Kidney epithelial cell (primary cell): ENCODE measurements at places on chromosomes 11 and 22.

GRCh38 chr11:120195601-120196320 is 15.1 kb upstream of the OAF start:
- DNase-seq, result no peak

- no peak for DNase-seq
These were observed 140.4 kb upstream of the TBCEL start for GRCh38 chr11:120883404-120884080.

GRCh38 chr22:44428941-44429830 is 68.8 kb downstream of the RTL6 start:
- no peak for DNase-seq

DNA sequence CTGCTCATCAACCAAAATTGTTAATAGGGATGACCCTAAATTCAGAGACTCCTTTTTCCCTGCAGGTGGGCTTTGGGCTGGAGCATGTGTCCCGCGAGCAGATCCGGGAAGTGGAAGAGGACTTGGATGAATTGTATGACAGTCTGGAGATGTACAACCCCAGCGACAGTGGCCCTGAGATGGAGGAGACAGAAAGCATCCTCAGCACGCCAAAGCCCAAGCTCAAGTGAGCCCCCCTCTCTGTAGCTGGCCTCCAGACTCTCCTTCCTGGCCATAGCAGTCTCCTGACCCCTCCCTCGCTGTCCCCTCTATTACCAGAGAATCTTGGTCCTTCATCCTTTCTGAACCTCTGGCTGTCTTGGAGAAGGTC is 47.9 kb upstream of the RAB1B start:
- no peak for DNase-seq

DNA sequence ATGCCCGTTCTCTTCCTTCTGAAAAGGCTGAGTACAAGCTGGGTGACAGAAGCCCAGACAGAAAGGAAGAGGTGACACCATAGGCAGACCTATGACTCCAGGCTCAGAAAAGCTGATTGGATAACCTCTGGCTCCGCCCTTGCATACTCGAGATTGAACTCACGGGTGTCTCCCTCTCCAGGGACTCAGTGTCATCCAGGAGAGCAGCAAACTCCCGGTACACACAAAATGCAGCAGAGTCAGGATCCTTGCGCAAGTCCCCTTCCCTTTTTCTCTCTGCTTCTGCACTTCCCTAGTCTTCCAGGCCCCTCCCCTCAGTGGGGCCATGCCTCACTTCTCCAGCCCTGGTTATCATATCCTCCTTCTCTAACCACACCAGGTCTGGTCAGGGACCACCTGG is 9.8 kb downstream of the SCN4B start:
- DNase-seq, result no peak

DNA sequence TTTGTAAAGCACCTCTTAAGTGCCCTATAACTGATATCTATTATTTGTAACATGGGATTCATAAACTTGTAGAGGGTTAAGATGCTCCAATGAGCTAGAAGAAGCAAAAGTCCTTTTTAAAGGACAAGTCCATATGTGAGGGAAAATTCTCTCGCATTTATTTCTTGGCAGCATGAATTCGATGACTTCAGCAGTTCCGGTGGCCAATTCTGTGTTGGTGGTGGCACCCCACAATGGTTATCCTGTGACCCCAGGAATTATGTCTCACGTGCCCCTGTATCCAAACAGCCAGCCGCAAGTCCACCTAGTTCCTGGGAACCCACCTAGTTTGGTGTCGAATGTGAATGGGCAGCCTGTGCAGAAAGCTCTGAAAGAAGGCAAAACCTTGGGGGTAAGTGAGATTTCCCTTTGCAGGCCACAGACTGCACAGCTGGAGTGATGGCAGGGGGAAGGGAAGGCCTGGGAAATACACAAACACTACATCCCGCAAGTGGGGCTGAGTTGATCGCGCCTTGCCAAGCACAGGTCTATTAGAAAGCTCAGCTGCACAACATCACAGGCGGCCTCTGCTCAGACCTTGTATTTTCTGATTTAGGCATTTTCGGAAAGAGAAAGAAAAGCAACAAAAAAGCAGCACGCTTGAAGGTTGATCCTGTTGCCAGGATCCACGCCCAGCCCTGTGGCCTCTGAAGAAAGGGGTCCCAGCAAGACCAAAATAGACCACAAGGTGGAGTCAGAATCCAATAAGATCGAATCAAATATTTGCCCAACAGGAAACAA is 1.5 kb downstream of the MS4A8 start:
- DNase-seq, result no peak

DNA sequence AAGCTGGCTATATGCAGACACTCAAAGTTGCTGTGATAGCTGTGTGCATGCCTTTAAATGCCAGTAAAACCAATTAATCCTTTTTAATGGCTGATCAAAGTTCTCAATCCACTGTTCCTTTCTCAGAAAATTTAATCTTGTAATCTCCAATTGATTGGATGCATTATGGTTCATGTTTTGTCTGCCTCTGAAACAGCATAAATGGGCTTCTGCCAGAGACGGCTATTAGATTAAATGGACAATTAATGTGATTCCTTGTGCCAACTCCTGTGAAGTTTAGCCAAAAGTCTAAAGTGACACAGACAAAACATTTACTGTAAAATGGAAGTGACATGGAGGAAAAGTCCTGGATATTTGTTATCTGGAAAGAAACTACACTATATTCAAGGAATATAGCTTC is 952.5 kb upstream of the FAT3 start:
- no peak for DNase-seq

- no peak for DNase-seq
These were observed 9.0 kb upstream of the ATG16L2 start for GRCh38 chr11:72805216-72805615.

GRCh38 chr11:26076233-26076990 is 255.5 kb upstream of the ANO3 start:
- DNase-seq, result no peak

DNA sequence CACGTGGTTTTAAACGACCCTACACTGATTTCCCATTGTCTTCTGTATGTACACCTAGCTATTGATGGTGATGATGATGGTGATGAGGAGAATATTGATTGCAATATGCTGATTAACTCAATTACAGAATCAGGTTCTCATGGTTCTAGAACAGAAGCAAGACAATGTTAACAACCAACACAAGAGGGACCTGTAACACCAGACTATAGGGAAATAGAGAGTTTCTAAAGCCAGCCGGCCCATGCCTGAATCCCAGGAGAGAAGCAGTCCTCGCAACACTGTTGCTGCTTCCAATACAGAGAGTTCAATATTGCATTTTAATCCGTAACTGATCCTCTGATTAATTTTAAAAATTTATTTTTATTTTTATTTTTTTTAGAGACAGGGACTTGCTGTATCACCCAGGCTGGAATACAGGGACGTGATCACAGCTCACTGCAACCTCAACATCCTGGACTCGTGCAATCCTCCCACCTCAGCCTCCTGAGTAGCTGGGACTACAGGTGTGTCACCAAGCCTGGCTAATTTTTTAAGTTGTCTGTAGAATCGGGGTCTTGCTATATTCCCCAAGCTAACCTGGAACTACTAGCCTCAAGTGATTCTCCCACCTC is 22.2 kb upstream of the UBASH3B start:
- DNase-seq, result no peak

DNA sequence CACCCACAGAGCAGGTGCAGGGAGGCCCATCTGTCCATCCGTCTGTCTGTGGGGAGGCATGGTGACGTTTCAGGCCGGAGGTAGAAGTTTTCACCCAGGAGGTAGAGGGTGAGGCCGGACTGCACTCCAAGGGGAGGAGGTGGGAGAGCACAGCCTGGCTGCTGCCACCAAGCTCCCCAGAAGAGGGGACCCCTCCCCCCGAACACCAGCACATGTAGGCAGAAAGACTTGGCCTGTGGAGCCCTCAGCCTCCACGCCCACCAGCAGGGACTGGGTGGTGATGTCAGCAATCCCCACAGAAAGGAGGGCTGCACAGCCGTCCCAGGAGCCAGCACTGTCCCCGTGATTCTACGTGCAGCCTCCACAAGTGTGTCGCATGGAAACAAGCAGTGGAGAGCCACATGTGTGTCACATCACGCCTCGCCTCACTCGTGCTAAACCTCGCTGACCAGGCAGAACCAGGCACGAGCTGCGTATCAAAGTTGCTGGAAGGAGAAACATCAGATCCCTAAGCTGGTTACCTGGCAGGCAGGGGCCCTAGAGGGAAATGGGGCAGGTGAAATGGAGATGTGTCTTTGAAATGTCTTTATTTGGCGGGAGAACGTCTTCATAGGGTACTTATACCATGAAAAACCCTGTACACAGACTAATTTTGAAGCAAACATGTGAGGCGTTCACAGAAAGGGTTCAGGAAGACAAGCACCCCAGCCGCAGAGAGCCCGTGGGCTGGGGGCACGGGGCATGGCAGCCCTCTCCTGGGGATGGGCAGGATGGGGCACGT is 49.1 kb downstream of the CDKN1C start:
- no peak for DNase-seq

DNA sequence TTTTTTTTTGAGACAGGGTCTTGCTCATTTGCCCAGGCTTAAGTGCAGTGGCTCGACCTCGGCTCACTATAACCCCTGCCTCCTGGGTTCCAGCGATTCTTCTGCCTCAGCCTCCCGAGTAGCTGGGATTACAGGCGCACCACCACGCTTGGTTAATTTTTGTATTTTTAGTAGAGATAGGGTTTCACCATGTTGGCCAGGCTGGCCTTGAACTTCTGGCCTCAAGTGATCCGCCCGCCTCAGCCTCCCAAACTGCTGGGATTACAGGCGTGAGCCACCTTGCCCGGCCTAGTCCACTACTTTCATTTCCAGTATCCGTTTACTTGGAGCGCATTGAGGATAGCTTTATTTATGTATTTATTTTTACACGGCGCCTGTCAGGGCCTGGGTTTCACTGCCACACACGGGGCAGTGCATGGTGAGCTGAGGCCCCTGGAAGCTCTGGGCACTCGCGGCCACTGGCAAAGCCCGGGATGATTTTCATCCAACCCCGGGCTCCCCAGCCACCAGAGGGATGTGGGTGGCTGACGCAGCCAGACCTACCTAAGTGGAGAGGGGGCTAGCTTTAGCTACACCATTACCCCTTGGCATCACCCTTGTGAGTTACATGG is 6.1 kb upstream of the MCAM start:
- DNase-seq, result no peak

DNA sequence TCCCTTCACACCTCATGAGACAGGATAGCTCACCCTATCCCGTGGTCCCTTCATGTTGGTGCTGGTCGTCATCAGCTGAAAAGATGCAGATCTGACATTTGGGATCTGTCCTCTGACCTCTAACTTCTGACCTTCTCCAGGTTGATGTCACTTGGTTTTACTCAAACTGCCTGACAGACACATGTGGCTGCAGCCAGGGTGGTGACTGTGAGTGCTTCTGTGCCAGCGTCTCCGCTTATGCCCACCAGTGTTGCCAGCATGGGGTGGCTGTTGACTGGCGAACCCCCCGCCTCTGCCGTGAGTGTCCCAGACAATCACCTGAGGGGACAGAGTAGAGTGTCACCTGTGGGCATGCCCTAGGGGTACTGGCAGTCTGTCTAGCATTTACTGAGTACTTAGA is 49.7 kb downstream of the OTOG start:
- no peak for DNase-seq

DNA sequence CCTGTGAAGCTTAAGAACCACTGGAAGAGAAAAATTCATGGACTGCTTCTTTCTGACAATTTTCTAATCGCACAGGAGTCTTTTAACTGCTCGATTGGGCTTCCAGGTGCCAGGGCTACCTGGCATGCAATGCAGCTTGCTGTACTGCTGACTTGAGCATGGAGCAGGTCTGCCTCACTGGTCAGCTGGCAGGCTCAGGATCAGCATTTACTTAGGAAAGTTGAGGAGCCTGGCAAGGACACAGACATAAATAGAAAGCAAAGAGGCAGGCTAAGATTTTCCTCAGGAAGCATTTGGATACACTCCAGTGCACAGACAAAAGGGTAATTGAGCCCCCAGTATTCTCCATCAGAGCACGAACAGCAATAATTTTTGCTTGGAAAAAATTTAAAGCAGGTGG is 163.5 kb downstream of the CSNK2A3 start:
- no peak for DNase-seq

DNA sequence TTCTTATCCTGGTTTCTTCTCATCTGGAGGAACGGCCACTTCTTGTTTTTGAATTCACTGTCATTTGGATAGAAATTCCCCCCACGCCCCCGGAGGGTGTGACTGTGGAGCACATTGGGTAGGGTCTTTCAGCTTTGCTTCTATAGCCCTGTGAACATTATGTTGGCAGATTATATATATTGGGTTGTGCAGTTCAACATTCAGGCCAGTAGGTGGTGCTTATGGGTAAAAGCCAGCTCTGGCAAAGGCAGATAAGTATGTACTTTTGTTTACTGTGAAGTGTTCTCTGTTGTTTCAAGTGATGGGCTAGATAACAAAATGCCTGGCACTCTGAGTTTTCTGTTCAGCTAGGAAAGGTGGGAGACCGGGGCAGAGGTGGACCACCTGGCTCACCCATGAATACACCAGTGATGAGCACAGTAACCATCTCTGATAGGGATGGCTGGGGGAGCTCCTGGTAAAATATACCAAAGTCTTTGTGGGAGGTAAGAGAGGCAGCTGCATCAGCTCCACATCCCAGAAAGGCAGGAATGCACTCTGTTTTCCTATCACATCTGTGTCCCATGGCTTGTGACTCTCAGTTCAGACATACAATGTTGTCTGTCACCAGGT is 1348.2 kb upstream of the RAG2 start:
- DNase-seq, result no peak

- no peak for DNase-seq
These were observed 48.5 kb upstream of the PPP2R1B start for GRCh38 chr11:111814557-111815320.

GRCh38 chr22:47645450-47645914 is 883.0 kb downstream of the TBC1D22A start:
- DNase-seq, result no peak

DNA sequence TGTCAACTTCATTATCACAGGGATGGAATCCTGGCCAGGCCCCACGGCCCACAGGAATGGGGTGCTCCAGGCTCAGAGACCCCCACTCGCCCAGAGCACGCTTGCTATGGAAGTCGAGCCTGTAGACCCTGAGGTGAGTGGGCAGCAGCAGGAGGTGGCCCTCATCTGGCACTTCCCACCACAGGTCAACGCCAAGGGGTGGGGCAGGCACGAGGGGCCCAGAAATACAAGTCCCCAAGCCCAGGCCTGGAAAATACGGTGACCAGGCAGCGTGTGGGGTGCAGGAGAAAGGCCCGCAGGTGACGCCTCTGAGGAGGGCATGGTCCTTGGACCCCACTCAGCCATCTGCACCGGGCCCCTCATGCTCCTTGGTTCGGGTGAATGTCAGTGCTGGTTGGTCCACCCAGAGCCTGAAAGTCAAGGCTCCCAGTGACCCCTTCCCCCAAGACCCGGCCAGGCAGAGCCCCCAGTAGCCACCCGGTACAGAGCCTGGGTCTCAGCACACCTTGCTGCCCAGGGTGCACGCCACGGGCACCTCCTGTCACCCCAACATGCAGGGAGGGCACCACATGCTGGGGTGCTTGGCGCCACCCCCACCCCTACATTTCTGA is 2.4 kb downstream of the MOB2 start:
- no peak for DNase-seq

GRCh38 chr11:26276798-26277424 is 55.0 kb upstream of the ANO3 start:
- DNase-seq, result peak; percentile 18
